Stimulated activated CD8-positive, alpha-beta memory T cell treated with anti-CD3 and anti-CD28 coated beads, Interleukin-7, amount 100 ng/mL, for 1 hour (primary cell): ENCODE measurements at places on chromosomes 11 and 22.

DNA sequence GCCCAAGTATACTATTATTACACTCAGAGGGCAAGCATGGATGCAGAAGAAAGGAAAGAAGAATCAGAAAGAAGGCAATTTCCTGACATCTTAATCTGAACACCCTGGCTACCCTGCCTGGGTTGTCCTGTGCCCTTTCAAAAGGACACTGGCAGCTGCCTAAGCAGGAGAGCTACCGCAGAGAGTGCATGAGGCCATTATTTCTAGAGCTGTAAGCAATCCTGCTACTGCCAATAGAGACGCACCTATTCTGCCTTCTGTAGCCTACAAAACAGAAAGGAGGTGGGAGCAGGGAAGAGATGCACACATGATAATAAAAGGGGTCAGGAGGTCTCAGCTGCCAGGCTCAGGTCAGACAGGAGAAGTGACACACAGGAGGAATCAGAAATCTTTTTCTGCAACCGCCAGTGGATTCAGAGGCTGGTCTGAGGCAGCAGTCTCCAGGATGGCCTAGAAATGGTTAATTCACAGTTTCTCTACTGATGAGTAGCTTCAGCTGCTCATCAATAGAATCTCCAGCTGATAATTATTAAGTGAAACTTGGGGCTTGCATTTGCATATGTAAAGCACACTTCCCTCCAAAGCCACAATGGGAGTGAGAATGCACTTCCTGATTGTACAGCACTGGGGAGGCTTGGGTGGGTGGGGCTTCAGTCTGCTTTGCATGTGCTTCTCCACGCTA, 253.9 kb downstream of the LARGE1 start:
- no peak for DNase-seq

- DNase-seq: no peak
These were observed 25.8 kb downstream of the KRTAP5-5 start for GRCh38 chr11:1655168-1656060.

DNA sequence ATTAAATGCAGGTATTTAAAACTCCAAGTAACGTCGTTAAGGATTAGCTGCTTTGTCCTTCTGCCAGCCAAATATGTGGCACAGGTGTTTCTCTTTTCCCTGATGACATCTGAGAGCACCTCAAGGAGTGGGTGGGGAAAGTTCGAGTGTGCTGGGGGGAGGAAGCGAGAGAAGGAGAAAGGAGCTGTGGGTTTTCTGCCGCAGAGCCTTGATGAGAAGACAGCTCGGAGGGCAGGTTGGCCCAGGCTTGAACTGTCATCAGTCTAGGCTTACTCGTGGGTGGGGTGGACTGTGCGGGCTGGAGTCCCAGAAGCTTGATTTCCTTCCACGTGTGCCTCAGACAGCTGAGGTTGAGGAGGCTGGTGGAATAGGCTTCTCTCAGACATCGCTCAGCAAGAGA, 15.2 kb upstream of the SORL1-AS1 start:
- DNase-seq: peak; percentile 45

DNA sequence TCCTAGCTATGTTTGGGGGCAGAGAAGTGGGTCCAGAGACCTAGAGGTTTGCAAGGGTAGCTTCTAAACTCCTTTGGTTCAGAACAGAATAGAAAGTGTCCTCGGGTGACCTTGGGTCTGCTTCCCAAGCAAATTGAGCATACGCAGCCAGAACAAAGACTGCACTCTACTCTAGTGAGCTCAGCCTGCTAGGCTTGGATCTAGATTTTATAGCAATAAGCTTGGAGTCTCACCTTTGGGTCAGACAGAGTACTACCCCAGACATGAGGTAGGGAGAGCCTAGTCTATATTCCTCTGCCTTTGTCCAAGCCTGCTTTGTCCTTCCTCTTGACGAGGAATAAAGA, 52.6 kb upstream of the ELF5 start:
- no peak for DNase-seq

DNA sequence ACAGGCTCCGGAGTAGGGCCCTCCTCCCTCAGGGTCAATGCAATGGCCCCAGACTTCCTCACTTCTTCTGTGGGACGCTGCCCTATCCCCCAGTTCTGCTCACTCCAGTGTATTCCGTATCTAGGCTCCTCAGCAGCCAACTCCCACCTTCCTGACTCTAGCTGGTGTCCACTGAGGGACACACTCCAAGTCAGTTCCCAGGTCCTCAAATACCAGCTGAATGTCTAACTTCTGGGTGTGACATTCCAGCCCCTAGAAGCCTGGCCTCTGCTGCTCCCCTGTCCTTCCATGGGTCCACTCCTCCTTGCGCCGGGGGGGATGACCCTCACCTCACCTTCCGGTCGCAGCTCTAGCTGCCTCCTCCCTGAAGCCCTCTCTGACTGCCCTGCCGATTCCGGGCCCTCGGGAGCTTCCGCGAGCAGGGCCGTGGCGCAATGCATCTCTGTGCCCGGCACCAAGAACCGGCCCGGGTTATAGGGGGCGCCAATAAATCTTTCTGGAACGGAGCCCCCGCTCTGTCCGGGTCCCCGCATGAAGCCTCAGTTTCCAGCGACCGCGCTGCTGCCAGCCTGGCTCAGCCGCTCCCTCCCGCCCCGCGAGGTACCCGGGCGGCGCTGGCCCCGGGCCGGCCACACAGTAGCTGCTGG, 15.4 kb downstream of the BAD start:
- no peak for DNase-seq

- no peak for DNase-seq
These were observed 12.0 kb upstream of the PAX6 start for GRCh38 chr11:31822927-31823643.

DNA sequence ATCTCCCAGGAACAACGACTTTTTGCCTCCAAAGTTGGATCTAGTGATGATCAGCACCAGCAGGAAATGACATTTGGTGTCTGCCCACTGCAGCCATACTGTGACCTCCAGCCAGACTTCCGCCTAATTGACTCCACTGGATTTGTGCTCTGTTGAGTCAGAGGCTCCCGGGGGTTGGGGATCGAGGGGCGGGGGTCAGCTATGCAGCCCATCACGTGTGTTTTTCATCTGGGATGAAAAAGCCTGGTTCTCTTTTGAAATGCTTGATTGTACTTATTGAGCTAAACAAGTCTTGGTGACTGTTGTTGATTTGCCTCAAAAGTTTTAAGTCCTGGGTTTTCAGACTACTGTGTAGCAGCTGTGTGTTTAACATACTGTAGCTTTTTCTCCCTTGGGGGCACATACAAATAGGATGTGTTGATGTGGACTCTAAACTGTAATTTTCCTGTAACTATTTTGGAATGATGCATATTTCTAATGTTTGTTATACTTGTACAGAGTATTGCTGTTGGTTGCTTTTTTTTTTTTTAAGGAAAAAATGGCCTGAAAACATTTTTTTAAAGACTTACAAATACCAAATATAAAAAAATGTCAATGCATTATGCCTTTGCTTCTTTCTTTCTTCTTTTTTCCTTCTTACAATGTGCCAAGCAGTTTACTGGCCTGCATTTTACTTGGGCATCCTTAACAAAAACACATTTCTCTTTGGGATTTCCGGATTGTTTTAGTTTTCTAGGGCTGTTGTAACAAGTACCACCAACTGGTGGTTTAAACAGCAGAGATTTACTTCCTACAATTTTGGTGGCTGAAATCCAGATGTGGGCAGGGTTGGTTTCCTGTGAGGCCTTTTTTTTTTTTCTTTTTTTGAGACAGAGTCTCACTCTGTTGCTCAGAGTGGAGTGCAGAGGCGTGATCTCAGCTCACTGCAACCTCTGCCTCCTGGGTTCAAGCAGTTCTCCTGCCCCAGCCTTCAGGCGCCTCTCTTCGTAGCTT, 46.1 kb upstream of the OR4B1 start:
- no peak for DNase-seq

DNA sequence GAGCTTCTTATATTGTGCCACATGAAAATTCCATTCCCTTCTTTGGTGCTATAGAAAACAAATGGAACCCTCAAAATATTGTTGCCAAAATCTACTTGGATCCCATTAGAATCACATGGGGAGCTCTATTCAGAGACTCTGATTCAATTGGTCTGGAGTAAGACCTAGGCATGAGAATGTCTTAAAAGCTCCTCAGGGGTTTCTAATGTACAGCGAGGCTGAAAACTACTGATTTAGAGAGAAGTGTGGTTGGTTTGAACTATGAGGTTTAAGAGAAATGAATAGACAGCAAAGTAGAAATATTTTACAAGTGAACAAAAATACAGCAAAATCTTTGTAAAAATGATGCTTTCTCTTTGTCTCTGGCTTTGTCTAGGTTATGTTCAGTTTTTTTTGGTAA, 514.7 kb downstream of the CNTN5 start:
- no peak for DNase-seq

DNA sequence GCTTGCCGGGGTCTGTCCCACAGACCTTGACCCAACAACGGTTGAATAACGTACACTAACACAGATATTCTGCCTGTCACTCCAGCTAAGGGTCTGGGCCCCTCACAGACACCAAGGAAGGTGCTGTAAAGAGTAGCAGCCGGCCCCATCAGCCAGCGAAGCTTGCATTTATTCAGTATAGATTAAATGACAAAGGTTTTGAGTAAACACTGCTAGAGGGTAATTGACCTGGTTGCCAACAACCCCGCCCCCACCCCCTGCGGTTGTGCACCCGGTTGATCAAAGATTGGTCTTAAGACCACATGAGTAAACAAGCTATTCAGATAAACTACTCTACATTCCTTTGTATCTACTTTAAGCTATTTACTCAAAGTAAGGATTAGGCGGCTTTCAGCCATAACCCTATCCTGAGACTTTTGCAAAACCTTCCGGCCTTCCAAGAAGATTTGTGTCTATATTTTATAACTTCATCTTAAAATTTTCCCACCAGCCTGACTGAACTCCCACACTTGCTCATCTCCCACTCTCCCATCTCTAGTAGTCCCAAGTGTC, 4.8 kb upstream of the CKAP5 start:
- no peak for DNase-seq

GRCh38 chr11:32316232-32316631, 119.1 kb downstream of the WT1 start:
- DNase-seq: no peak

DNA sequence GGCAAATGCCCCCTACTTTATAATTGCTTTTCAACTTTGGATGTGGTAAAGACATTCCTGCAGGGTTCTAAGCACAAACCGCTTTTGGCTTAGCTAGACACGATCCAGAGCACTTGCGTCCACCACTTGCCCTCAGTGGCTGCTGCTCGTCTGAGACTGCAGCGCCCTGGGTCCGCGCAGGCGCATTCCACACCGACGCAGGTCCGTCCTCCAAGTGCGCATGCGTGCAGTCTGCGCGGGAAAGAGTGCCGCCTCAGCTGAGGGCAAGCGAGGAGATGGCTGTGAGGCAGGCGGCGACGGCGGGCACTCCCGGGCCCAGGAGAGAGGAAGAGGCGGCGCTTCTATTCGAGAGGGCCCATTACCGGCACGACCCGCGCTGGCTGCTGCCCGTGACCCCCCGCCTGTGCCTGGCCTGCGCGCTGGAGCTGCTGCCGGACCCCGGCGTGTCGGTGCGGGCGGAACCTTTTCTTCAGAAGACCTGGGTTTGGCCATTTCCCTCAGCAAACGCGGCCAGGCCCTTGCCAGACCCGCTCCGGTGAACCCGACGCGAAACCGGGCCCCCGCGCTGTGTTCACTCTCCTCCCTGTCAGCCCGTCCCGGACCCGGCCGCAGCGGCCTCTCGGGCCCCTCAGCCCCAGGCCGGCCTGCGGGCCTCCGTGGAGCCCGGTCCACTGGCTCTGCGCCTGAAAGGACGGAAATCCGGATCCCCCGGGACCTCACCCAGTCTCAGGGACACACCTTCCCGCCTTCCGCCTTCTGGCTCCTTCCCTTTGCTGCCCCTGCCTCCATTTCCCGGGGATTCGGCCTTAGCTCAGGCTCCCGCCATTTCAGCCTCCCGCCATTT, at the start of gene MEI1:
Gene MEI1 (plus strand): TSS at position 240 of the 844 bp plus-strand sequence. CDS start 36 bp downstream, at position 276.
- peak; percentile 77 for DNase-seq

- no peak for DNase-seq
These were observed 30.3 kb downstream of the MARK2 start for GRCh38 chr11:63869171-63869591.

- DNase-seq: no peak
These were observed 130.7 kb upstream of the RCN1 start for GRCh38 chr11:31960126-31960525.

DNA sequence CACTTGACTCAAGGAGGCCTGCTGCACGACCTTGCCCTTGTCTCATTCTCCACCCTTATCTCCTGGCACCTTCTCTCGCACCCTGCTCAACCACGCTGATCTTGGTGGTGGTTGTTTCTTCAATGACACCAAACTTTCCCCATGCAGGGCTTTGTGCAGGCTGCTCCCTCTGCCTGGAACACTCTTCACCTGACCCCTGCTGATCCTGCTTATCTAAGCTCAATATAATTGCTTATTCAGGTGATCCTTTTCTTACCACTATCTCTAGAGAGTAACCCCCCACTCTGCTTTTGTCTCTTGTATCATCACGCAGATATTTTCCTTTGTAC, 604.4 kb downstream of the BUD13 start:
- no peak for DNase-seq

DNA sequence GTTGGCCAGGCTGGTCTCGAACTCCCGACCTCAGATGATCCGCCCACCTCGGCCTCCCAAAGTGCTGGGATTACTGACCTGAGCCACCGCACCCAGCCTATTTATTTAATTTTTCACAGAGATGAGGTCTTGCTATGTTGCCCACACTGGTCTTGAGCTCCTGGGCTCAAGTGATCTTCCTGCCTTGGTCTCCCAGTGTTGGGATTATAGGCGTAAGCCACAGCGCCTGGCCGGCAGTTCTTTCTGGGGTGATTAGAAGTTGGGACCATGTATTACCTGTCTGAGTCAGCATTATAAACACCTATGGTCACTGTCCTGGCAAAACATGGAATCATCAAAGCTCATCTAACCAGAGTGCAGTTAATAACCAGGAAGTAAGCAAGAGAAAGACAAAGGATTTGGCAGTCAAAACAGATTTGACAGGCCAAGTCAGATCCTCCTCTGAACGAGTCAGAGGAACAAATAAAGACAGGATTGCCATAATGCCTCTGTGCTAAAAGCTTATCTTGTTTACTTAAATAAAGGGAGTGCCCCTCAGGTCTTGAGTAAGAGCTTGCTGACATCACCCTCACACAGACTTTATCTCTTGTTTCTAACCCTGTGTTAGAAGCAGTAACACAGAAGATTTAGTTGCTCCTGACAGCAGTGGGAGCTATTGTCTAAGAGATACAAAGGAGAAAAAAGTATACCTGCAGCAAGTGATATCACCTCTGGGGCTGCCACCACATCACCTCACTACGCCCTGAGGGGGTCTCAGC, 3.7 kb downstream of the SERPIND1 start:
- no peak for DNase-seq

- peak; percentile 5 for DNase-seq
These were observed 135.1 kb downstream of the BCR start for GRCh38 chr22:23315341-23315917.

GRCh38 chr11:116856423-116856822, 19.0 kb upstream of the APOA1 start:
- DNase-seq: no peak

- no peak for DNase-seq
These were observed 139.9 kb upstream of the NARS2 start for GRCh38 chr11:78714539-78714938.

- DNase-seq: no peak
These were observed 516.7 kb downstream of the JRKL start for GRCh38 chr11:96906476-96906875.

- DNase-seq: no peak
These were observed 25.5 kb downstream of the MYBPC3 start for GRCh38 chr11:47327025-47327424.
